Fibroblast of mammary gland (primary cell): ENCODE measurements at places on chromosomes 6 and 20.

DNA sequence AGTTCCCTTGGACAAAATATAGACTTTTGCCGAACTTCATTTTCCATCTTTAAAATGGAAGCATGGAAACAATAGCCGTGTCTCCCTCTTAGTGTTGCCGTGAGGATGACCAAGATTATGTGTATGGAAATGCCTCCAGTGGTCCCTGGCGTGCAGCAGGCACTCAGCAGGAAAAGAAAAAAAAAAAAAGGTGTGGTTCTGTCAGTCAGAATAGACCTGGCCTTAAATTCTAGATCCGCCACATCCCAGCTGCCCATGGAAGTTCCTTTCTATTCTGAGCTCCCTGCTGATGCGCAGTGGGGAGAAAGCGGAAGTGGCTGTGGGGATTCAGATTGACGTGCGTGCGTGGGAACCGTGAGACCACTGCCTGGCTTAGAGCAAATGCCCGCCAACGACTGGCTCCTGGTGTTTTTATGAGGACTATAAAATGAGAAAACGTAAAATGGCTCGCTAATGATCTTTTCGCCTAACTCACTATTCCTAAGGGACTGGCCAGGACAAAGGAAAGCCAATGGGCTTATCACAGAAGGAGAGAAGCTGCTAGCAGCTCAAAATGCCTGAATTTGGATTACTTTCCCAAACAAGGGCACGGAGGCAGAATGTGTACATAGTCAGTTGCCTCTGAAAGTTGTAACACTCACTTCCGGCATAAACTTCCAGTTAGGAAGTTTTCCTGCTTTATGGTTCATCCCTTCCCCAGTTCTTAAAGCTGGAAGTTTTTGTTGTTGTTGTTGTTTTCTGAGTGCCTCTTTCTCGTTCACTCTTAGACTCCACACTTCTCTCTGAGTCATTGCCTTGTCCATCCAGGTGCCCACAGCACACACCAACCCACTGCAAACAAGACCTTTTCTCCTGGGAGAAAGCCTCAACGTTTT, 11.4 kb upstream of the PDE10A start:
- no peak for DNase-seq

DNA sequence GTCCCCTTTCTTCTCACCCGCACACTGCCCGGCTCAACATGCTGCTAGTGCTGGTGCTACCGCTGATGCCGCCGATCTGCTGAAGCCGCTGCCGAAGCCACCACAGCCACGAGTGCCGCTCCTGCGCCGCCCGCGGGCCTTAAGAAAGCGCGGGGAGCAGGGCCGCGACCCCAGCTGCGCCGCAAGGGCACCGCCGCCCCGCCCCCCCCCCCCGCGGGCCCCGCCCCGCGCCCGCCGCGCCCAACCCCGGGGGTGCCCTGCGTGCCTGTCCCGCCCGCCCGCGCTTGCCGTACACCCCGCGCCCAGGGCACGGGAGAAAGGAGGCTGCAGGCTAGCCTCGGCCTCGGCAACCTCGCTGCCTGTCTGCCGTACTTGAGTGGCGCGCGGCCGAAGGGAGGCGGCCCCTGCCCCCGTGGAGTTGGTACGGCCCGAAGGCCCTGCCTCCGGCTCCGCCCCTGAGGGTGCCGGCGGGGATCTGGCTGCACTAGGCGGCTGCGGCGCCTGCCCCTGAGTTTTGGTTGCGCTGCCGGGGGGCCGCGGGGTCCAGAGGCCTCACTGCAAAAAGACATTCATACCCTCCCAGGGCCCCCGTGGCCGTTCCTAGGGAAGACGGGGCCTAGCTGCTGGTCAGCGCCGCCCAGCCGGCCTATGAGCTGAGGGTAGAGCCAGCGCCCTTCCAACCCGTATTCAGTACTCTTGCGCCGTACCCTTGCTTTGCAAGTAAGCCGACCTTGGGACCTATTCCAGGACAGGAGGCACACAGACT, at the start of gene SOD2:
Gene SOD2 (minus strand): TSS at position 114 of the 766 bp plus-strand sequence. CDS start 74 bp downstream, at position 40.
- DNase-seq, result peak; percentile 79

GRCh38 chr6:443621-444159, 52.1 kb downstream of the IRF4 start:
- no peak for DNase-seq

DNA sequence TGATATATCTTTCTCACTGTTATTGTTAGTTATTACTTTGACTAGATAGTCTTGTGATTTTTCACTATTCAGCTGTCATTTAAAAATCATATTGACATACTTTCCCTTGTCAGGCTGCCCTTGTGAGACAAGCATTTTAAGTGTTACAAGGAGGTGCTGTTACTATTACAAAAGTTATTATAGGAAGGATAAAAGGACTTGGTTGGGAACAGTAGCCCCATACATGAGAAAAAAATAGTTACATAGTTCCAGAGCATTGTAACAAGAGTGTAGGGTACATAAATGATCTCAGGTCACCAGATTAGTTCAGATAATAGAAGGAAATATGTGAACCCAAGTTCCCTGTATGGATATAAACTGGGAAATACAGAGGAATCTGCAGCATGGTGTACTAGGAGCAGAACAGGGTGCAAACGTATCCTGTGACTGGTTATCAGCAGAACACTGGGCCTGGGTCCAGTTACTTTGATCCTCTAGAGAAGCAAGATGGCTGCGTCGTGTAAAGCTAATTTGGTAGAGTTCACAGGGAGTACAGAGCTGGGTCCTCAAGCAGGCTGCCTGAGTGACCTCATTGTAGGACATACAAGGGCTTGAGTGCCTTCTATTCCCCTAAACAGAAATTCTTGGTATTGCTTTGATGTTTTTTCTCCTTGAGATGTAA, 38.5 kb upstream of the HDDC2 start:
- no peak for DNase-seq

- no peak for DNase-seq
Observed at GRCh38 chr20:63702036-63702665, 5.6 kb downstream of the ARFRP1 start.

- no peak for DNase-seq
Observed at GRCh38 chr20:20778676-20779075, 66.2 kb upstream of the RALGAPA2 start.

DNA sequence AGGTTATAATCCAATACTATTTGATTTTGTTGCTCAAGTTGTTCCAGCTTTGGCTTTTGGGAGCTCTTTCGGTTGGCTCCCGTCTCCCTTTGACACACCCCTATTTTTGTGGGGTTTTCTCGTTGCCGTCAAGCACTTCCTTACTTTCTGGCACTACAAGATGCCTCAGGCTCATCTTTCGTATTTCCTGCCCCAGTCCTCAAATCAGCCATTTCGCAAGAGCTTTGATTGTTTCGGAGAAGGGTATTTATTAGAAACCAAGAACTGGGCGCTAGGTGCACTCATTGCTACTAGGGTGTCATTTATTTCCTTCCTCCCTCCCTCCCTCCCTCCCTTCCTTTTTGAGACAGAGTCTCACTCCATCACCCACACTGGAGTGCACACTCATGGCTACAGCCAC, 13.3 kb upstream of the SOX12 start:
- no peak for DNase-seq

- DNase-seq, result no peak
Observed at GRCh38 chr6:75180864-75181263, 25.0 kb downstream of the COL12A1 start.

- no peak for DNase-seq
Observed at GRCh38 chr6:170116636-170117035, 174.2 kb downstream of the DLL1 start.

DNA sequence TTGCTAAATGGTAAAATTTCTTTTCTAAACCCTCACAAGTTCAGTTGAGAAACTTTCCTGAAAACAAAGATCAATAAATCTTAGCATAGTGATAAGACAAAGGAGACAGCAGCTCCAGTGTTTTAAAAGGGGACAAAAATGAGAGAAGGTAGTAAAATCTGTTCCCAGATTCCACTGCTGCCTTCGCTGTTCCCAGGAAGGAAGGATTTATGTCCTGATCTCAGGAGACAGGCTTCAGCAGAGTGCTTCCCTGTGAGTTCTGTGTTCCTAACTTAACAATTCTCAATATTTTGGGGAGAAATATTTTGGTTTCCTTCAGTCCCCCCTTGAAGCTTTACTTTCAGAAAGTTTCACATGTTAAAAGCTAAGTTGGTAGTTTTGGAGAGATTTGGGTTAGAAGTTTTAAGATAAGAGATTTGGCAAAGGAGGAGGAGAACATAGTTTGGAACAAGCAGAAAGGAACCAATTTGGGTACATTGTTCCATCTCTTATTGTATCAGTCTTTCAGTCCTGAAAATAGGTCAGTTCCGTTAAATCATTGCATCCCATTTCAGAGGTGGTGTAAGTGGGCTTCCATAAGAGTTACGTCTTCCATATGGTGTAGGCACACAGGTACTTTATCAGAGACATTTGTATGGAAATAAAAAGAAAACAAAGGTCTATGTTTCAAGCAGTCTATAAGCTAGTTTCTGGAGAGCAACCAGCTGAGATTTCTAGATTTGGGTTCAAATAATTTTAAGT, 20.8 kb downstream of the IRF4 start:
- no peak for DNase-seq

DNA sequence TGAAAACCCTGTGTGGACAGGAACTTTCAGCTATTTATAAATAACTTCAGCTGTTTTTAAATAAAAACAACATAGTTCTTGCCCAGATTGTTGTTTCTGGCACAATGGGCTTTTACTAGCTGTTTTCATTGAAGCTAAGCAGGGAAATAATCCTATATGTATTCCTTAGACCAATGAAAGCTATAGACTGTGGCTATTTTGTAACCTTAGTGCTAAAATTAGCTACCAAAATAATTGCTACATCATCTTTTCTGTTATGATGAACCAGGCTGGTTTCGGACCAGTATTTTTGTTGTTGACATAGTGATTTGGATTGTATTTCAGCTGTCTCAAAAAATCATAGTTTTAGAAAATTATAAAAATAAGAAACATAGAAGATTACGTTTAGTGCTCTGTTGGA, 13.7 kb downstream of the PHF3 start:
- DNase-seq, result no peak

GRCh38 chr6:73264446-73264845, 1.4 kb upstream of the KHDC1 start:
- no peak for DNase-seq

DNA sequence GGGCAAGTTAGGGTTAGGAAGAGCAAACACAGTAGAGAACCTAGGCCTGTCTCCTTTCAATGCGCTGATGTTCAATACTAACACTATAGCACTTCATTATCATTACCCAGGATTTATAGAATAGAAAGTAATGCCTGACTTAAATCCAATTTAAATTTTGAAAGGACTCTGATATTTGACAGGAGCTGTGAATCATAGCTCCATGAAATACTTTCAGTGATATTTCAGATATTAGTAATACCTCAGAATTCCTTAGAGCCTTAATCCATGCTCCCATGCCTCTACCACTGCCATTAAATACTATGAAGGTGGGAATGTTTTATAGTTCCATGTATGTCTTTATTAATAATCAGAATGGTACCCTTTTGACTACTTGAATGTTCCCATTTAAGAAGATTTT, 530.2 kb downstream of the BCKDHB start:
- no peak for DNase-seq

- DNase-seq, result no peak
Observed at GRCh38 chr20:38136421-38137245, 28.4 kb downstream of the TGM2 start.

GRCh38 chr6:4280031-4280430, 144.7 kb upstream of the ECI2 start:
- no peak for DNase-seq

- no peak for DNase-seq
Observed at GRCh38 chr6:122704066-122704465, 75.5 kb upstream of the FABP7 start.

DNA sequence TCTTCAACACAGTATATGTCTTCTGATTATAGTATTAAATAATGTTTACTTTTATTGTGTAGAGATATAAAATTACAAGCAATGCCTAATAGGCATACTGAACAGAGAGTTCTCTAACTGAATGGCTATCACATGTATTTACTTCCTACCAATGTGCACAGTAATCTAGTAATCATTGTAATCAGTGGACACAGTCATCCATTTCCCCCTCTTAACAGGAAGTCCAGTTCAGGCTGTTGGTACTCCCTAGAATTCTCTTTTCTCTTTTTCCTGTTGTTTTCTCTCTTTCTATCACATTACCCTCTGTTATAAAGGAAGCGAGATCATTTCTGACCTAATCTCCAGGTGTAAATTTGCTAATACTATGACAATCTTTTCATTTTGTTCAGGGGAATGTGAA, 172.5 kb downstream of the HTR1B start:
- no peak for DNase-seq

DNA sequence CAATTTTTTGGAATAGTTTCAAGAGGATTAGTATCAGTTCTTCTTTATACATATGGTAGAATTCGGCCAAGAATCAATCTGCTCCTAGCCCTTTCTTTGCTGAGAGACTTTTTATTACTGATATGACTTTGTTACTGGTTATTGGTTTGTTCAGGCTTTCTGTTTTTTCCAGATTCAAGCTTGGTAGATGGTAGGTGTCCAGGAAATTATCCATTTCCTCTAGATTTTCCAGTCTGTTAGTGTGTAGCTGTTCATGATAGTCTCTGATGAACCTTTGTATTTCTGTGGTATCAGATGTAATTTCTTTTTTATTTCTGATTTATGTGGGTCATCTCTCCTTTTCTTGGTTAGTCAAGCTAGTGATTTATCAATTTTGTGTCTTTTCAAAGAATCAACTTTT, 167.6 kb downstream of the GMDS start:
- DNase-seq, result no peak

GRCh38 chr6:160418370-160418769, 70.2 kb downstream of the SLC22A3 start:
- no peak for DNase-seq

DNA sequence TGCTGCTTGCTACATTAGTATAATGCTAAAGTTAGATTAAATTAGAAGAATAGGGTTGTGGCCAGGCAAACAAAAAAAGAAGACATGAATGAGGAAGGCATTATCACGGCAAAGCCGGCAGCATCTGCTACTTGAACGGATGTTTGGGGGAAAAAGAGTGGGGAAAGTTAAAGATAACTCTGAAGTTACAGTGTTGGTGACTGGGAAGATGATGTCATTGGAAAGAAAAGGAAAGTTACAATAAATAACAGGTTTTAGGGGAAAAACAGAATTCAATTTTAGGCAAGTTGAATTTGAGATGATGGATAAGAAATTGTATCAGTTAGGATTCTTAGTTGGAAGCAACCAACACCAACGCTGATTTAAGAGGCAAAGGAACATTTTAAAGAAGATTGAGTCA, 74.2 kb upstream of the NRN1 start:
- no peak for DNase-seq

DNA sequence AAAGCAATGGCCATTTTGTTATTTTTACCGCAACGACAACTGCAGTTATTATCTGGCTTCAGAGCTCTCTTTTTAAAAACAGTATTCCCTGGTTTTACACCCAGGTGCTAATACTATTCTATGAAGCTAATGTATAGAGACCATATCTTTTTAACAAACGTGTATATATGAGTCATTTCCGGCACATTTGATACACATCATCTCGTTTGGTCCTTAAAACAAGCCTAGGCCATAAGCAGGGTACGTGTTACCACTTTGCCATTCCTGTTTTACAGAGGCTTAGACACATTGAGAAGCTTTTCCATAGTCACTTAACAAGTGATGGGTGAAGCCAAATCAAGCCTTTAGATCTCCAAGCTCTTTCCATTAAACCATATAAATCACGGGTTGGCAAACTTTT, 5.5 kb downstream of the TRAF3IP2 start:
- DNase-seq, result no peak

GRCh38 chr20:17491488-17491887, 39.7 kb downstream of the BFSP1 start:
- DNase-seq, result no peak

- DNase-seq, result no peak
Observed at GRCh38 chr6:89008001-89008814, 44.8 kb upstream of the RNGTT start.

- peak; percentile 69 for DNase-seq
Observed at GRCh38 chr20:38144974-38145728, 19.9 kb downstream of the TGM2 start.
